ENCODE measurements at places on chromosomes 13 and 19.

GRCh38 chr19:43446746-43447489 is 18.5 kb downstream of the LYPD3 start:
- DNase-seq, result peak; percentile 81

DNA sequence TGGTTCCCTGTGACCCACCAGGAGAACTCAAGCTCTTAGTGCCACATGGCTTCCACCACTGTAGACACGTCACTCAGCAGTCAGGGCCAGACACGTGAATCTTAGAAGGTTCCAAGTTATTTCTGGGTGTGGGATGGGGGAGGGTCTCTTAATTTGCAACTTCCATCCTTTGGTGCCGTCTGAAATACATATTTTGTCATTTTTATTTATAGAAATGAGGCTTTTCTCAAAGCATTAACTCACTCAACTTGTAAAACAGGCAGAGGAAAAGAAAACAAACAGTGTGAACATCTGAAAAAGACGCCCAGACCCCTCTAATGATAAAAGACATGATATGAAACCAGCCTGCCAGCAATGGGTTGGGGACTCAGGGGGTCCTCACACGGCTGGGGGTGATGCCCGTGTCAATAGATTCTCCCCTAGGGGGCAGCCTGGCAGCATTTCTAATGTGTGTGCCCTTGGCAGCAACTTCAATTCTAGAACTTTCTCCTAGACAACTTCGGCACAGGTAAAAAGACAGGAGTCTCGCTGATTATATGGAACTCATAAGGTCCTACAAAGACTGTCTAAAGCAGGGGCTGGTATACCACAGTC is 15.4 kb downstream of the PIP5K1C start:
- no peak for DNase-seq

GRCh38 chr19:54684527-54684926 is 21.7 kb downstream of the LILRB4 start:
- DNase-seq, result peak; percentile 70

GRCh38 chr19:20388706-20389225 is 176.8 kb downstream of the ZNF737 start:
- no peak for DNase-seq

DNA sequence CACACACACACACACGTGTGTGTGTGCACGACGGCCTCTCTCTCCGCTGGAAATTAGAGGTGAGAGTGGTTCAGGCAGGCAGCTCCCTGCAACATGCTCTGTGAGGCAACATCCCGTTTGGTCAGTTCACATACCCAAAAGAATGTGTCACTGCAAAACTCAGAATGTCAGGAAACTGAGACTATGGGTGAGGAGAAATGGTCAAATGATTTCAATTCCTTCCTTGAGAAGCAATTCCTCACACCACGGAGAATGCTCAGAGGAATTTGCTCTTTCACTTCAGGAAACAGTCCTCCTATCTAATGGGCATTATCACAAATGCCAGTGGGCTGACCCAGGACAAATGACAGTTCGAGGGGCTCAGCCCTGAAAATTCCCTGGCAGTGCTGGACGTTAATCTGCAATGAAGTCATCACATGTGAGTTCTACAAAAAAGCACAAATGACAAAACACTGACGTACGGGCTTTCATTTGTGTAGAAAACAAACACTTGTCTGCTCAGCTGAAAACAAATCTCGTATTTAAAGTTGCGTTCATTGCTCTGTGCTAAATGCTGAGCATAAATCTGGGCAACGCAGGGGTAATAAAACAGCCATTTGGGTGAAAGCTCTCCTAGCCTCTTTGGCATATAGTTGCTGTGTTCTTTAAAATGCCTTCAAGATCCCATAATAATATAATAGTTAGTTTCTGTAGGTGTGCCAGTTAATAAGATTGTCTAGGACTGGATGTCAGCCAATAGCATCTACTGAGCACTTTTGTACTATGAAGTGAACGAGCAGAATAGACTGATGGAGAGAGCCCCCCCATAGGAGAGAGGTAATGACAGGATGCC is 18.6 kb upstream of the LATS2 start:
- DNase-seq, result peak; percentile 65

- no peak for DNase-seq
Observed at GRCh38 chr13:24264976-24265375, 44.4 kb upstream of the C1QTNF9 start.
